Activated CD8-positive, alpha-beta T cell treated with anti-CD3 and anti-CD28 coated beads, Interleukin-2, amount 10 ng/mL, durations not matched to agents 7 days and 5 days (primary cell): ENCODE measurements at places on chromosomes 7 and 10. TPM values are rescaled to one million over a fixed set of nuclear protein-coding genes. Genes with fewer than 3 reads are reported as not detected.
A peak's percentile ranks its signal among the peaks of the same experiment; 100 is the strongest.

DNA sequence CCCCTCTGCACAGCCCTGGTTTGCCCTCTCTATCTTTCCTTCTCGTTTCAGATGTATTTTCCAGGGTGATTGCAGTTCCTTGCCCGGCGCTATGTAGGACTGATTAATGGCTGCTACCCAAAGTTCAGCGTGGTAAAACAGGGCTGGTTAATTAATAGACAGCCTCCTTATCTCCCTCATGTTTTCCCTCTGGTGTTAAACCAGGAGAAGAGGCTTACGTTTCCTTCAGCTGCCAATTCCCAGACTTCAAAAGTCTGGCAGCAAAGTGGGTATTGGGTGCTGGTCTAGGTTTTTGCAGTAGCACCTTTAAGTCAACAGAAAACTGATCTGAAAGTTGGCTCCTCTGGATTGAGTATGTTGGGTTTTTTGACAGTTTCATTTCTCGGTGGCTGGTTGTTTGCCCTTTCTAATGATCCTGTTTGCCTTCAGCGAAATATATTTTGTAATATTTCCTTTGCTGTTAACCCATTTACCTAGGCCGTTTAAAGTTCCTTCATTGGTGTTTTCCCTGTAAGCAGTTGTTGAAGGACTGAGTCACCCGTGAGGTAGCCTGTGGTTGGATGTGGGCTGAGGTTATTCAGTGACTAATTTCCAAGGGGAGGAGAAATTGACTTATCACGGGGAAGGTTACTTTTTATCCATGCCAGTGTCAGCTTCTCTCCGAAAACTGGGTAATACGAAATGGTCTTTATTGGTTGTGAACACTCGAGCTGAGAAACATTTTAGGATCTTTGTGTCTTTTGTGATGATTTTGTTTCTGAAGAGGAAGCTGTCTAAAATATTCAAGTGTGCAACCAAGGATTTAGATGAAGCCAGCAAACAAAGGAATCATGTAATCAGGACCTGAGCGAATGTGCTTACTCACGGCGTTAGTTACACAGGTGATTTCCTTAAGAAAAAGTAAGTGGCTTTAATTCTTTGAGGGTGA, 257.2 kb downstream of the KIAA1217 start:
- peak overlapping the region; percentile 5 for H3K27ac ChIP-seq
- H3K4me3 ChIP-seq, result no peak overlapping the region
- peaks cover 36% of the 10 kb centered on the region for H3K4me1 ChIP-seq

DNA sequence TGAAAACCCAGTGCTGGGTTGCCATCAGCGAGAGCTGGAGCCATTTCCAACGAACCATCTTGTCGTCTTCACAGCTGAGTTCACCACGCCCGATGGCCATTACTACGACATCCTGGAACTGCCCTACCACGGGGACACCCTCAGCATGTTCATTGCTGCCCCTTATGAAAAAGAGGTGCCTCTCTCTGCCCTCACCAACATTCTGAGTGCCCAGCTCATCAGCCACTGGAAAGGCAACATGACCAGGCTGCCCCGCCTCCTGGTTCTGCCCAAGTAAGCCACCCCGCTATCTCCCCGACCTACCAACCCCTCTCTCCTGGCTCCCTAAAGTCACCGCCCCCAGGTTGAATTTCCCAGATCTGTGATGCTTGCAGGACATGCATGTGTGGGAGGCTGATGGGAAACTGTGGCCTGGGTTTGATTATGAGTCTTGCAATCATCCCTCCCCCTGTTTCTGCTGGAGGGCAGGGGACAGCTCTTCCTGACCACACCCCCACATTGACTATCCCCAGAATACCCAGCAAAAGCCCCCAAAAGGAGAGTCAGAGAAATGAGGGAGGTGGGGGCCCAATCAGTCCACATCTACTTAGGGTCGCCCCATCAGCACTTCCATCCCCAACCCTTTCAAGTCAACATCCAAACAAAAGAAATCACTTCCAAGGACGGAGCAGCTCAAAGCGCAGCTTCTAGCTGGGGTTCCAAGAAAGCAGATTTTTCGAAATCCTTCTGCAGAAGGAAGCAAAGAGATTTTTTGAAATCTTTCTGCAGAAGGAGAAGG, 6.9 kb downstream of the SERPINE1 start:
- no peak overlapping the region for H3K27ac ChIP-seq
- peaks cover 2% of the 10 kb centered on the region for H3K36me3 ChIP-seq

GRCh38 chr7:83835424-83835823, 186.5 kb upstream of the SEMA3E start:
- no peaks in the 10 kb centered on the region for H3K4me1 ChIP-seq
- H3K36me3 ChIP-seq, result no peaks in the 10 kb centered on the region
- no peak overlapping the region for H3K4me3 ChIP-seq
- no peak overlapping the region for H3K27ac ChIP-seq

DNA sequence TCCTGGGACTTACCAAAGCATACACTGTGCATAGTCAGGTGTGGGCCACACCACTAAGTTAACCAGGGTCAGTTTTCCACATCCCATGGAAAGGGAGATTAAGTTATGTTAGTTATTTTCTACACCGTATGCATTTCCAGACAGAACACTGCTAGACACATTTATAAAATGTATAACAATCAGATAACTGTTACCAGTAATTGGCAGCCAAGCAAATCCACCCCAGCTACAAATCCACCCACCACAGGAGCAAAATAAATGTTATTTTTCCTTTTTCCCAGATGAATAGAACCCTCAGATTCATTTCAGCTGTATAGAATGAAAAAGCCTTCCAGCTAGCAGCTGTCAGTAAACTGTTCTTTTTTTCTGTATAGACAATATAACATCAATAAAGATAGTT, 256.9 kb upstream of the FZD1 start:
- H3K4me3 ChIP-seq, result no peak overlapping the region
- no peak for DNase-seq
- H3K27me3 ChIP-seq, result no peaks in the 10 kb centered on the region

DNA sequence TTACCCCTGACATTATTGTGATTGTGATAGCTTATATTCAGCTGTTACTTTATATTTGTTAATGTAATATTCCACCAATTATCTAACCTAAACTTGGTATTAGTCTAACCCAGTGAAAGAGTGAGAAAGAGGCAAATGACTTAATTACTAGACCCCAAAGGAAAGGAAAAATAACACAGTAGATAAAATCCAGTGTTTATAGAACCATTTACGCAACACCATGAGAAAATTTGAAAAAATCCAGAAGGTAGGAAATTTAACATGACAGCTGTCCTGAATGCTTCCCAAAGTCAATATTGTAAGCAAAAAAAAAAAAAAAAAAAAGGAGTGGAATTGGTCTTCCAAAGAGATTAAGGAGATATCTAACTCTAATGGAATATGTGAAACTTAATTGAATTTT, 741.5 kb upstream of the GHITM start:
- H3K4me1 ChIP-seq, result no peaks in the 10 kb centered on the region
- no peak overlapping the region for H3K27ac ChIP-seq
- DNase-seq, result no peak

DNA sequence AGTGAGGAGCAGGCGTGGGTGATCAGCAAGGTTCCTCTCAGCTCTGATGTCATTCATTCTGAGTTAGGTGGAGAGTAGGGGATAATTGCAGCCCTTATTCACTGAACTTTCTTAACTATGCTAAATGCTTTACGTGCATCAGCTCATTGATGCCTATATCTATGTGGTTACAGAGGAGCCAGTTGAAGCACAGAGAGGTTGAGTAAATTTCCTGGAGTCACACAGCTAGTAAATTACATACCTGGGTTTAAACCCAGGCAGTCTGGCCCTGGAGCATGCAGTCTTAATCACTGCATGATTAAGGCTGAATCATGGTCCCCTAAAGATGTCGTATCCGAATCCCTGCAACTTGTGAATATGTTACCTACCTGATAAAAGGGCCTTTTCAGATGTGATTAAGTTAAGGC, 99.6 kb downstream of the GRK5 start:
- peaks cover 9% of the 10 kb centered on the region for H3K36me3 ChIP-seq
- peaks cover 70% of the 10 kb centered on the region for H3K4me1 ChIP-seq
- H3K27ac ChIP-seq, result peak overlapping the region; percentile 100
- DNase-seq, result no peak
- H3K27me3 ChIP-seq, result peaks cover 19% of the 10 kb centered on the region

DNA sequence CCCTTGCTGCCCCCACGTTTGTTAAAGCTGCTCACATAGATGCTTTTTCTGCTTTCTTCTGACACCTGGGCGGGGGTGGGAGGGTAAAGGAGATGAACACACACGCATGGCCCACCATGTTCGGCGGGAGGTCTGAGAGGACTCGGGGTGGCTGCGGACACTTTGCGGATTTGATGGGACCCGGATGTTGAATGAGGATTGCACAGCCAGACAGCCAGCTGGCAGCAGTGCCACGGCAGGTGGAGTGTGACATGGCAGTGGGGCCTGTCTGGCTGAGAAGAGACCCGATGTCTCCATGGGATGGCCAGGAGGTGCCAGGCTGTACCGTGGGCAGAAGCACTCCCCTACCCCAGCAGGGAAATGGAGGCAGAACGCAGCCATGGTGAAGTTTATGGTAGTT, 31.2 kb downstream of the PPP2R2D start:
- H3K27ac ChIP-seq, result no peak overlapping the region
- no peak for DNase-seq
- peaks cover 64% of the 10 kb centered on the region for H3K4me1 ChIP-seq
- H3K4me3 ChIP-seq, result no peak overlapping the region
- H3K36me3 ChIP-seq, result peaks cover 16% of the 10 kb centered on the region

DNA sequence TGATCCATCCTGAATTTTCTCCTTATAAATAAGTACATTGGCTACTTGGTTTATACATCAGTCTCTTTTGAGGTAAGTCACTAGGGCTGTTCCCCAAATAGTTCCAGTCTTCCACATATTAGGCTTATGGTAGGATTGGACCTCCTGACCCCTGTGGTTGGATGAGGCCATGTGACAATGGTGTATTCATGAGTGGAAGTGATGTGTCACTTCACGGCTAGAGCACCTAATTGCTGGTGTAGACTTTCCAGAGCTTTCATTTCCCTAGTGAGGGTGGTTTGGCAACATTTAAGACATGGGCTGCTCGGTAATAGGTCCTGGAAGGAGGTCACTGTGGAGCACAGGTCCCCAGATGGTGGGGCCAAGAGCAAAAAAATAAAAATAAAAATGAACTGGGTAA, 141.2 kb upstream of the ABCB5 start:
- DNase-seq, result no peak
- H3K27ac ChIP-seq, result no peak overlapping the region
- H3K4me1 ChIP-seq, result no peaks in the 10 kb centered on the region
- H3K4me3 ChIP-seq, result no peak overlapping the region
- H3K27me3 ChIP-seq, result no peaks in the 10 kb centered on the region
- H3K36me3 ChIP-seq, result no peaks in the 10 kb centered on the region

GRCh38 chr7:42254217-42254616, 17.2 kb upstream of the GLI3 start:
- DNase-seq, result no peak
- no peaks in the 10 kb centered on the region for H3K4me1 ChIP-seq
- no peaks in the 10 kb centered on the region for H3K27me3 ChIP-seq

GRCh38 chr10:118986815-118987790, 42.4 kb upstream of the NANOS1 start:
- no peak overlapping the region for H3K27ac ChIP-seq
- H3K4me3 ChIP-seq, result peak overlapping the region; percentile 22
- H3K4me1 ChIP-seq, result peaks cover 20% of the 10 kb centered on the region
- DNase-seq, result no peak

DNA sequence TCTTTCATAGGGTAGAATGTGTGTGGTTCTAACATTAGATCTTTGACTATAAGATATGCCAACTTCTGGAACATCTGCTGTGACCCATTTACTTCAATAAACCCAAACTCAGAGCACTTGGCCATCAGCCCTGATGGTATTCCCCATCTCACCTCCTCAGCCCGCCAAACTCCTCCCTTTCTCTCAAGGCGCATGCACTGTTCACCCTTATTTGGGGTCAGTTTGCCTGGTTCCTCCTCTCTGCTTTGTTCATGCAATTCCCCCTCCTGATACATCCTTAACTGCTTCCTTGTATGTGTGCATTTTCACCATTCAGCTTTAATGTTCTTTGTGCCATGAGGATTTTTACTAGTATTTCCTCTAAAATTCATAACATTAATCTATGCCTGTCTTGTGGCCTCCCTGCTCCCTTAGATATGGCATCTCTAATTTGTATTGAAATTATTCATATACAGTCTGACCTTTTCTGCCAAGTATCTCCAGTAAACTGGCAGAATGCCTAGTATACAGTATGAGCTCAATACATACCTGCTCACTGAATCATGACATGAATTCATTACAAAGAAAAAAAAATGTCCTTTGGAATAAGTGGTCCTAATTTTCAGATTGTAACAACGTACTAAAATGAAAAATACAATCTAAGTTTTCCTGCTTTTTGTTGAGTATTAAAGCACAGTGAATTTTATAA, 336.8 kb upstream of the IGFBP3 start:
- no peak overlapping the region for H3K27ac ChIP-seq
- no peak for DNase-seq
- H3K4me3 ChIP-seq, result no peak overlapping the region
- no peaks in the 10 kb centered on the region for H3K27me3 ChIP-seq
- H3K36me3 ChIP-seq, result no peaks in the 10 kb centered on the region
- no peaks in the 10 kb centered on the region for H3K4me1 ChIP-seq

- no peaks in the 10 kb centered on the region for H3K27me3 ChIP-seq
- DNase-seq, result no peak
- H3K36me3 ChIP-seq, result no peaks in the 10 kb centered on the region
- no peak overlapping the region for H3K4me3 ChIP-seq
Observed at GRCh38 chr10:114257498-114257897, 18.4 kb downstream of the VWA2 start.

GRCh38 chr7:139798221-139798620, 20.4 kb upstream of the HIPK2 start:
- peaks cover 5% of the 10 kb centered on the region for H3K4me1 ChIP-seq
- H3K36me3 ChIP-seq, result peaks cover 2% of the 10 kb centered on the region
- H3K27me3 ChIP-seq, result peaks cover 6% of the 10 kb centered on the region

DNA sequence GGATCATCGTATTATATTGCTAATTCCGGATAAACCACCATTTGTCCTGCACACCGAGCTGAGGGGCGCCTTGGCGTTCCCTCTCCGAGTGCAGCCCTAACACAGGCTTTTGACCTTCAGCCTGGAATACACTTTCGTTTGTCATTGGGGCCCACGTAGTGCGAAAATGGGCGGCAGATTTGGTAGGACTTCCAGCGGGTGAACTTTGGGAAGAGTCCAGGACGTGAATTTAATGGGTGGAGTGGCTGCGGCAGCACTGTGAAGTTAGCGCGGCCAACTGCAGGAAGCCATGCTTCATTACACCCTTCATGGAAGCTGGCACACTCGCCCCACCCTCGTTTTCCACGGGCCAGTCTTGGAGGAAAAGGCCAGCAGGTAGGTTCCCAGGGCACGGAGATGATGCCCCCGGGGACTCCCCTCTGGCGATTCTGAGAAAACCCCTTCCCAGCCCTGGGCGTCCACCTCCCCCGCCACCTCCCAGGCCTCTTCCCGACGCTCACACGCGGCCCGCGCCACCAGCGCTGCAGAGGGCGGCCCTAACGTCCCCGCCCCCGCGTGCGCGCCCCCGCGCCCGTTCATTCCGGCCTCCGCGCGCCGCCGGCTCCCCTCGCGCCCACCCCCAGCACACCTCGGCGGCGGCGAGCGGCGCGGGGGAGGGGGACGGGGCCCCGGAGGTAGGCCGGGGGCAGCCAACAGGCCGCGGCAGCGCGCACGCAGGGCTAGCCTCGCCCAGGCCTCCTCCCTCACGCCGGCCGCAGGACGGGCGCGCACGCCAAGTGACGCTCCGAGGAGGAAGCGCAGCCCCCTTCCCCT, at the start of gene MLLT10:
Gene MLLT10, plus strand, starts transcription at position 766 of the 813 bp plus-strand sequence. CDS start 413 bp downstream, outside the sequence.
- peak; percentile 92 for DNase-seq
- peaks cover 6% of the 10 kb centered on the region for H3K27me3 ChIP-seq
- H3K36me3 ChIP-seq, result peaks cover 10% of the 10 kb centered on the region
- peak within 1 kb of the TSS; percentile 85 for H3K27ac ChIP-seq
- peaks cover 21% of the 10 kb centered on the region for H3K4me1 ChIP-seq

Gene GBX1
- not detected for total RNA-seq

Gene TMEM72
- not detected for total RNA-seq

Gene DCLRE1C
- total RNA-seq, result 58.3 TPM

Gene VKORC1L1
- total RNA-seq, result 13.5 TPM

Gene PDGFA
- total RNA-seq, result 0.79 TPM

Gene PNLIPRP3
- not detected for total RNA-seq

Gene LIPK
- not detected for total RNA-seq
